ENCODE measurements at places on chromosomes 6 and 20.

- no peak for DNase-seq
Measured at GRCh38 chr6:168632694-168633093, 191.7 kb downstream of the SMOC2 start.

- no peak for DNase-seq
Measured at GRCh38 chr6:155967322-155967721, 511.7 kb upstream of the NOX3 start.

GRCh38 chr6:154535851-154536250, 25.4 kb upstream of the CNKSR3 start:
- DNase-seq = no peak

GRCh38 chr6:29680904-29681303, at the start of gene ZFP57:
ZFP57 (minus strand) TSS chr6:29681152; CDS start chr6:29677003, 4,149 bp downstream.
- DNase-seq = no peak

DNA sequence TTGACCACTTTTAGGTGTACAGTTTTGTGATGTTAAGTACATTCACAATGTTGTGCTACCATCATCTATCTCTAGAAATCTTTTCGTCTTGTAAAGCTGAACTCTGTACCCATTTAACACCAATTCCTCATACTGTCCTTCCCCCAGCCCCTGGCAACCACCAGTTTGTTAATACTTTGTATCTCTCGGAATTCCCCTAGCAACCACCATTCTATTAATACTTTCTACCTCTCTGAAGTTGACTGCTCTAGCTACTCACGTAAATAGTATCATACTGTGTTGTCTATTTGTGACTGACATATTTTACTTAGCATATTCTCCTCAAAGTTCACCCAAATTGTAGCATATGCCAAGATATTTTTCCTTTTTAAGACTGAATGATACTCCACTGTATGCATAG, 82.3 kb upstream of the CLDN20 start:
- DNase-seq = no peak

- no peak for DNase-seq
Measured at GRCh38 chr6:1088492-1089001, 223.4 kb upstream of the FOXQ1 start.

DNA sequence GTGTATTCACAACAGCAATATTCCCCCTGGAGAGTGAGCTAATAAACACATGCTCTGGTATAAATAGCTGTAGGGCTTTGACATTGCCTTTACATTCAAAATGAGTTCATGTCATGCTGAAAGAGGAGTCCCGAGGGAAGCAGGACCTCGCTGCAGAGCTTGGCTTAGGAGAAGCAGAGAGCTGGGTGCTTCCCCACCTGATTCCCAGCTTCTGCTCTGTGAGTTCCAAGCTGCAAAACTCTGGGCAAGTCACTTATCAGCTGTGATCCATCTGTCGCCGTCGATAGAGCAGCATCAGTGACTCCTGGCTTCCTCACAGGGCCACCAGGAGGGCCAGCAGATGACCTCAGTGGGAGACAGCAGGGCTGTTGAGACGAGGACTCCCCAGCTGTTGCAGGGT, 241.8 kb downstream of the ANKRD60 start:
- no peak for DNase-seq

DNA sequence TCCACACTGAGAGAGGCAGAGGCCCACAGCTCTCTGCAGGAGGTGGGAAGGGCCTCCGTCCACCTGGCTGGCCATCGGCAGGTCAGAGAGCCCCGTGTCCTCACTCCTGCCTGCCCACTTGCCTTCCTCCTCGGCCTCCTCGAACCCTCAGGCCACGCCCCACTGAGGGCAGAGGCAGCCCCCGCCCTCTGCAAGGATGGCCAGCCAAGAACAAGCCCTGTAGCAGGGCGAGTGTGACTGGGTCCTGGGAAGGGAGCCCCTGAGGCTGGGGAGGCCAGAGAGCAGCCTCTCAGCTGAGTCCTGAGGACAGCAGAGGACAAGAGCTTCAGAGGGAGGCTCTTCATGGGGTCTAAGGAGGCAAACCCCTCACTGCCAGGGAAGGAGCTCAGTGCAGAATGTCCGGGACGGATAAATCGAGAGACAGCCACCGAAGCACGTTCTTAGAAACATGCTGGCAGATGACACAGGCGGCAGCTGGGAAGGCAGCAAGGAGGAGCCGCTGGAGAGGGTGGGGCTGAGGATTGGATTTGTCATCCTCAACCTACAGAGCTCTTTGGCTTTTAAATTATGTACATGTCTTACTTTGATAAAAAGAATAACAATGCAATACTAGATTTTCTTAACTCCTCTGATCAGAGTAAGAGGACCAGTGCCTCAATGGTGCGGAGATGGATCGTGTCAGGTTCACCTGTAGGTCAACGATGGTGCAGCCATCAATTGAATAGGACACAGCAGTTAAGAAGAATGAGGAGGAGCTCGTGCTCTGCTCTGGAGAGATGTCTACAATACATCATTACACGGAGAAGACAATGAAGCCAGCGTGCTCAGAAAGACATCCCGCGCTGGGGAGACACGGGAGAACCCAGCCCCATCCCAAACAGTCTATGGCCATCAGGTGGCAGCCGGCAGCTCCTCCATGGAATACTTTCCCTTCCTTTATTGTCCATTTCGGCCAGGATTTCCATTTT, 53.0 kb downstream of the GNAS-AS1 start:
- no peak for DNase-seq

GRCh38 chr6:114747995-114748625, 405.3 kb upstream of the HS3ST5 start:
- DNase-seq = no peak

- DNase-seq = no peak
Measured at GRCh38 chr6:136037876-136038460, 186.5 kb downstream of the PDE7B start.

DNA sequence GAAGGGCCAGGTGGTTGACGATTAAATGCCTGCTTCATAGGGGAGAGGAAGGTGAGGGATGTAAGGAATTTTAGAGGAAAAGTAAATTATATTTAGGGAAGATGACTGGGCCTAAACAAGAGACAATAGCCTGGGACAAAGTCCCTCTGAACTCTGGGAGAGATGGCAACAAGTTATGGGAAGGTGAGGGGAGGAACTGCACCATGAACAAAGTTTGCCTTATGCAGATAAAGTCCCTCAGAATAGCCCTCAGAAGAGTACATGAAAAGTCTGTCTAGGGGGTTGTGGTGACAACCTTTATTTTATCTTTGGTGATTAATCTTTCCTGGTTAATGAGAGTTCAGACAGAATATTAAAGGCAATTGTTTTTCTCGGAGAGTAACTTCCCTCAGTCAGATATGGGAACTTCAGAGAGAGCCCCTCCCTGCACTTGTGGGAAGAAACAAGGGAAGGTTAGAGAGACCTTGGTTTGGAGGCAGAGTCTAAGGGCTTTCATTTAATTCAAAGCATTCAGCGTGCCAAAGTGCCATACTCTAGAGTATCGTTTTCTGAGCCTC, 27.1 kb upstream of the FAM217A start:
- DNase-seq = no peak

DNA sequence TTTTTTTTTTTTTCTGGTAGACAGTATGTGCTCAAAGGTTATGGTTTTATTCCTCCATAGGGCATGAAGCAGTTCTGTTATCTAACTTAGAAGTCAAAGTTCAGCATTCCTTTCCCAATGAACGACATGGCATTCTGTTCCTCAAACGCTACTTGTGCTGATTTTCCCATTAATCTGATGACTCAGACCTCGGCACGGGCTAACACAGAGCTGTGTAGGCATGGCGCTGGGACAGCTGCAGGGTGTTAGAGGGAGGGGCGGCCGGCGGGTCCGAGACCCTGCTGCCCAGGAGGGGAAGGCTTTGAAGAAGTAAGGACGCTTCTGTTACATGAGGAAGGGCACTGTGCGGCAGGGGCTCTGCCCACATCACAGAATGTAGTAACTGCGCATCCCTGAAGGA, 93.6 kb upstream of the AGPAT4 start:
- DNase-seq = no peak

DNA sequence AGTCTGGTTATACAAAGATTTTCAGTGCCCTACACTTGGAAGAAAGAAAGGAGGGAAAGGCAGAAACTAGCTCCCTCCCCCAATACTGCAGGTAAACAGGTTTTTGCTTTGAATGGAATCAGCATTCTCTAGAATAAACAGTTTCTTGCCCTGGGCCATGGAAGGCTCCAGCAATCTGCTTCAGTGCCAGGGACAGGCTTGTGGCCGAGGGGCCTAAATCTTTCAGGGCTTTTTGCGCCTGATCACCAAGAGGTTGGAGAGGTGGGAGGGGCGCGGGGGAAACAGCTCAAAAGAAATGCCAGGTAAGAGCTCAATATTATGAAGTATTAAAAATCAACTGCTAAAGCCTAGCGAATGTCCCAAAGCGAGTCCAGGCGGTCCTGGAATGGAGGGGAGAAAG, 23.8 kb downstream of the TFAP2B start:
- DNase-seq = no peak

GRCh38 chr6:11212664-11213063, 19.8 kb downstream of the NEDD9 start:
- no peak for DNase-seq

- DNase-seq = no peak
Measured at GRCh38 chr6:54722328-54722727, 124.2 kb upstream of the FAM83B start.

- DNase-seq = no peak
Measured at GRCh38 chr6:13252790-13253189, 75.5 kb downstream of the TBC1D7 start.

DNA sequence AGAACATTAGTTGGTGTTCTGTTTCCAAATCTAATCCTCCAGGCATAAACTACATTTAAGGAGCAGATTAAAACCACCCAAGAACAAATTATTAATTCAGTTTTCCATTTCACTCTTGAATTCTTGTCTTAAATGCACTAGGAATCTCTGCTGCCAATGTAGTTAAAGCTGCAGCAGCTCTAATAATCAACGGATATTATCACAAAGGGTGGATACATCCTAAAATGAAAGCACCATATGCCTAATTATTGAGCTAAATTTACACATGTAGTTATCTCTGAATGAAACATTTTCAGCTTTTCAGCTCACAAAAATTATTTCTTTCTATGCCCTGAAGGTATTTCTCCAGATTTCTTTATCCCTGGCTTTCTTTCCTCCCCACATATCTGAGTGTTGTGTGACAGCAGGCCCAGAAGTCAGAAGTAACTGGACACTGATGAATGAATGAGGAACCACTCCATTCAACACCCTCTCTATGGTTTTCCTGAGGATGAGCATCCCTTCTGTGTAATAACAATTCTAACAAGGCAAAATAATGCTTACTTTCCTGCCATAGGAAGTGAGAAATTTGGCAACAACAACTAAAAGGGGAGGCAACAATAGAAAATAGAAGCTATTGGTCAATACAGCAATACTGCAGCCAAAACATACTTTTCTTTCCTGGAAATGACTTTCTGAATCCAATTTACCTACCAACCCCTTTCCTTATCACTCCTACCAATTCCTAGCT, 14.9 kb downstream of the MAN1A1 start:
- no peak for DNase-seq

- DNase-seq = no peak
Measured at GRCh38 chr6:133891149-133891926, 2.4 kb downstream of the TCF21 start.

DNA sequence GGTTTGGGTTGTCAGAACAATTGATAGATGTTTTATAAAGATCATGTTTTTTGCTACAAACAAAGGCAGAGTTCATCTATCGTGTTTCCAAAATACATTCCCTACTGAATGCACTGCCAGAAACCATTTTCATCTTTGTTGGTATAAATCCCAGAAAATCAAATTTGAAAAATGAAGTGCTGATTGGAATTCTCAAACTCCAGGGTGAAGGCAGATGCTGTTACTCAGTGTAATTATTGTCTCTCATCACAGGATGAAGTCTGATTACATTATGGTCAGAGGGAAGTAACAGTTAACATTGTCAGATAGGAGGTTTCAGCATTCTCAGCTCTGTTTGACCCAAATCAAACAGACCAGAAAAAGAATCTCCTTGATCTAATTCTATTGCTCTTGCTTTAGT, 198.4 kb upstream of the KCNK16 start:
- DNase-seq = no peak

Data from stimulated activated CD8-positive, alpha-beta memory T cell treated with anti-CD3 and anti-CD28 coated beads, Interleukin-4, amount 100 ng/mL, for 1 hour (primary cell).